ENCODE measurements at places on chromosomes 12 and 14.

DNA sequence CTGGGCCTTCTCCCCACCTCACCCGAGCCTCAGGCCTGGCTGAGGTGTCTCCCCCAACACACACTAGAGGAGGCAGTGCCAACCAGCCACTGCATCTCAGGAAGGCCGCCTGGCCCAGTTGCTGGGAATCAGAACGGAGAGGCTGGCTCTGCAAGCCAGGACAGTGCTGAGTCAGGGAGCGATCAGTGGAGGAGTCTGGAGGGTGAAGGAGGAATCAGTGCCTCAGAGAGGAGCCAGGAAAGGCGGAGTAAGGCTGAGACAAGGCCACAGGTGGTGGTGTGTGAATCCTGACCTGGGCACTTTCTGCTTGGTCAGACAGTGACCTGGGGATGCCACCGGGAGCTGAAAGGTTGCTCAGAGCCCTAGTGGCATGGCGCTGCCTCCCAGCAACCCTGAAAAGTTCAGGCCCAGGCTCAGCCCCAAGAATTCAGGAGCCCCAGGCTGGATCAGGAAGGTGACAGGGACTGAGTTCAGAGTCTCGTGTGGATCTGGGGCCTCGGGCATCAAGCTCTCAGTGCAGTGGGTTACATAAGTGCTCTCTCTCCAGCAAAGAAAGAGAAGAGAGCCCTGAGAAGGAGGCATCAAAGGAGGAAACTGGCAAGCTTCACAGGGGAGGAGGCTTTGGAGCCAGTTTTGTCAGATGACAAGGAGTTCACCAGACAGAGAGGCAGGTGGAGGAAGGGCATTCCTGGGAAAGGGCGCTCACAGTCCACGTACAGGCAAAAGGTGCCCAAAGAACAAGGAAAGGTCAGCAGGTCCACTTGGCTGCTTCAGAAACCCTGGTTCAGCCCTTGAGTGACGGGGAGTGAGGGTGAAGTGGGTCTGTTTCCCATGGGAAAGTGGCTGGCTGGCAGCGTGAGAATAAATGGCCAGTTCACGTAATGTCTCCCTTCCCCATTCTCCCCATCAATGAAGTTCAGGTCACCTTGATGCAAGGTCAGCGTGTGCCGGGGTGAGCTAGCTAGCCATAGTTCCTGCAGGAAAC, 87.8 kb downstream of the ZFP36L1 start:
- DNase-seq = no peak

DNA sequence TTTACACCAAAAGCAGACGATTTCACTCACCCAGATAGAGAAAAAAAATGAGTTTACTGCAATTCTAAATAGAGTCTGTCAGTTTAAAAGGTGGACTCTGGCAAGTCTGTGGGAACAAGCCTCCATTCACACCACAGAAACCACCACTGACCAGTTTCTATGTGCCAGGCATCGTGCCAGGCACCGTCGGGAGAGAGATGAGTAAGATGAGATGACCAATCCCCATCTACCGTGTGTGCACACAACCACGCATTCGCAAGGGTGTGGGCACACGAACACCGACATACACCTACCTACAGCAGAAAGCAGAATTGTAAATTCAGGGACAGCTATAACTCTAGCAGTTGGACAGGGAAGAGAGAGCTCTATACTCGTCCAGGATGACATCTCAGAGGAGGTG, 58.3 kb downstream of the PRIMA1 start:
- no peak for DNase-seq

DNA sequence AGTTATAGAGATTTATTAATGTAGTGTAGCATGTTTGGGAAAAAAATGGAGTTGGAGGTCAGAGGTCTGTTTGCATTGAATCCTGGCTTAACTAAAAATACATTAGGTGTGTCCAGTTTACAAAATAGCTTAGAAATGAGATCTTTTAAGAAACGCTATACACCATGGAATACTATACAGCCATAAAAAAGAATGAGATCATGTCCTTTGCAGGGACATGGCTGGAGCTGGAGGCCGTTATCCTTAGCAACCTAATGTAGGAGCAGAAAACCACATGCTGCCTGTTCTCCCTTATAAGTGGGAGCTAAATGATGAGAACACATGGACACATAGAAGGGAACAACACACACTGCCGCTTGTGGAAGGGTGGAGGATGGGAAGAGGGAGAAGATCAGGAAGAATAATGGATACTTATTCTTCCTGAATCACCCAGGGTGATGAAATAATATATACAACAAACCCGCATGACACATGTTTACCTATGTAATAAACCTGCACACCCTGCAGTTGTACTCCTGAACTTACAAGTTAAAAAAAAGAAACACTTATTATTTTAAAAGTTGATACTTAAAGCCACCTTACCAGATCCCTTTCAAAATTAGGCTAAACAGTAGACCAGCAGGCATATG, 14.0 kb upstream of the MYRFL start:
- no peak for DNase-seq

- no peak for DNase-seq
These were observed 636 bp downstream of the ZFYVE21 start for GRCh38 chr14:103716091-103716801.

GRCh38 chr12:54437697-54438096, 18.6 kb upstream of the ITGA5 start:
- DNase-seq = no peak

Data from stimulated activated CD4-positive, alpha-beta T cell treated with anti-CD3 and anti-CD28 coated beads, Interleukin-12 subunit alpha, Interleukin-12 subunit beta, amount 100 ng/mL, for 24 hours (primary cell).